Renal cortical epithelial cell (primary cell): ENCODE measurements at places on chromosomes 11 and 22. TPM values are rescaled to one million over a fixed set of nuclear protein-coding genes. Genes with fewer than 3 reads are reported as not detected.

DNA sequence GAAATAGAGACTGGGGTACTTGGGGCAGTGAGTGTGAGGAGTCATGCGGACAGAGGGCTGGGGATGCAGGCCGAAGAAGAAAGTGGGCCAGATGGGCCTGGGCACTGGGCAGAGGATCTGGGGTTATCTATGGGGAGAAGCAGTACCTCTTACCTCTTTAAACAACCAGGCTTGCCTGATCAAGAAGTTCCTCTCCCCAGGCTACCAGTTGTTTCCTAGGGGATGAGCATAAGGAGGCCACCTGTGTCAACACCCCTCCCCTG, 98.4 kb upstream of the PITPNB start:
- DNase-seq, result no peak

- peak; percentile 98 for DNase-seq
These were observed 6.9 kb upstream of the RAD9A start for GRCh38 chr11:67384851-67385366.

- DNase-seq, result no peak
These were observed 42.5 kb downstream of the SBF1 start for GRCh38 chr22:50432131-50432876.

GRCh38 chr11:102971766-102972165, 16.2 kb upstream of the MMP13 start:
- no peak for DNase-seq

DNA sequence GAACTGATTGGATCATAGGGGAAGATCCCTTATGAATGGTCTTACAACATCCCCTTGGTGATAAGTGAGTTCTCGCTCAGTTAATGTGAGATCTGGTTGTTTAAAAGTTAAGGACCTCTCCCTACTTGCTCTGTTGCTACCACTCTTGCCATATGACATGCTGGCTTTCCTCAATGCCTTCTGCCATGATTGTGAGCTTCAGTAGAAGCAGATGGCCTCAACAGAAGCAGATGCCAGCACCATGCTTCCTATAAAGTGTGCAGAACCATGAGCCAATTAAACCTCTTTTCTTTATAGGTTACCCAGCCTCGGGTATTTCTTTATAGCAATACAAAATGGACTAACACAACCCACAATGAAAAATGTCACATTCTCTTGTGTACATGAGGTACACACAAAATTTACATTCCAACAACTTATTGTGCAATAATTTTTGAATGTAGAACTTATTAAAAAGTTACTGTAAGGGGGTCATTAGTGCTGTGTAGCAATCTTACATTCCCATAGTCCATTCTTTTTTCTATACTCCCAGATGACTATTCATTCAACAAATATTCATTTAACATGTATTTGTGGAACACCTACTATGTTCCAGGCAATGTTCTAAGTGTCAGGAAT, 10.3 kb downstream of the CYP2R1 start:
- DNase-seq, result no peak

The OR51I2 gene
- total RNA-seq, result not detected in 2 replicates

The HBG2 gene
- not detected in 2 replicates for total RNA-seq
